Activated CD8-positive, alpha-beta T cell treated with anti-CD3 and anti-CD28 coated beads for 36 hours (primary cell): ENCODE measurements at places on chromosomes 1 and 21.
A peak's percentile ranks its signal among the peaks of the same experiment; 100 is the strongest.

DNA sequence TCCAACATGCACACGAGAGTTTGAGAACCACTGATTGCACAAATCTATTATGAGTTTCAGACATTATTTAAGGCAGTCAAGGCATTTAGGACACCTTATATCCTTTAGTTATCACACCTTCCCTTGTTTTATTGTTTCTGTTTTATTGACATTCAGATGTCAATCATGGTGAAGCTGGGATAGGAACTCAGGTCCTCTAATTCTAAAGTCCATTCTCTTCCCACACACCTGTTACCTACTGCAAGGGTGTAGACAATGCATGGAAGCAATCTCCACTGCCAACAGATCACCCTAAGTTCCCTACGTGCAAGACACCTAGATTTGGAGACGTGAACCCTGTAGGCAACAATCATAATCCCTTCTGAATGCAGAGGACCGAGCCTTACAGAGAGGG, 2.6 kb downstream of the IGSF3 start:
- DNase-seq: no peak
- peaks cover 45% of the 10 kb centered on the region for H3K27me3 ChIP-seq
- H3K4me3 ChIP-seq: no peak overlapping the region
- H3K4me1 ChIP-seq: peaks cover 9% of the 10 kb centered on the region
- H3K27ac ChIP-seq: no peak overlapping the region
- H3K36me3 ChIP-seq: no peaks in the 10 kb centered on the region

- H3K4me1 ChIP-seq: peaks cover 73% of the 10 kb centered on the region
- H3K4me3 ChIP-seq: peak overlapping the region; percentile 96
- DNase-seq: peak; percentile 46
- no peaks in the 10 kb centered on the region for H3K27me3 ChIP-seq
- peaks cover 41% of the 10 kb centered on the region for H3K36me3 ChIP-seq
- H3K27ac ChIP-seq: peak overlapping the region; percentile 89
Measured at GRCh38 chr1:41661428-41662060, 177.1 kb upstream of the EDN2 start.

DNA sequence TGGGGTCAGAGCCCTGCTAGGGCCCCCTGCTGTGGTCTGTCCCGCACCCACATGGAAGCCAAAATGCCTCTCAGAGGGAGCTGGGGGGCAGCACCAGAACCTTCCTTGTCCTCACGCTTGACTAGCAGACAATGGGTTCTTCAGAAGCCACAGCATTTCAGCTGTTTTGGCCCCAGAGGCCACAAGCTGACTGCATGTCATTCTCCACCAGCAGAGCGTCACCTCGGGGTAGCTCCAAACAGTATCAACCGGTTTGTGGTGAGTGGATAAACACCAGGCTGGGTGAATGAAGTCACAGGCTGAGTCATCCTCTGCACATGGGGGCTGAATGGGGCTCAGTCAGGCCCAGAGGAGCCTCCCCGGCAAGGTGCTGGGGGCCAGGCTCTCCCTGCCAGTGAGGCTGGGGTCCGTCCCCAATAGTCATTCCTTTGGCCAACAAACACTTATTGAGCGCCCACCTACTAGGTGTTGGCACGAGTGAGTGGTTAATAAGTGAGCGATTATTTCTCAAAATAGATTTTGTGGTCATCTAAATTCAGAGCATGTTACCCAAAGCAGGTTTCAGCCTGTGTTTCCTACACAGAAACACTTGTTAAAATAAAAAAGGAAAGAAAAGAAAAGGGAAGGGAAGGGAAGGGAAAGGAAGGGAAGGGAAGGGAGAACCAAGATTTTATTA, 9.1 kb downstream of the OLIG1 start:
- peaks cover 10% of the 10 kb centered on the region for H3K4me1 ChIP-seq
- no peak overlapping the region for H3K4me3 ChIP-seq
- peaks cover 14% of the 10 kb centered on the region for H3K27me3 ChIP-seq

- H3K36me3 ChIP-seq: no peaks in the 10 kb centered on the region
- no peak for DNase-seq
- H3K4me3 ChIP-seq: no peak overlapping the region
- no peak overlapping the region for H3K27ac ChIP-seq
Measured at GRCh38 chr1:27628712-27629111, 6.3 kb downstream of the FGR start.

DNA sequence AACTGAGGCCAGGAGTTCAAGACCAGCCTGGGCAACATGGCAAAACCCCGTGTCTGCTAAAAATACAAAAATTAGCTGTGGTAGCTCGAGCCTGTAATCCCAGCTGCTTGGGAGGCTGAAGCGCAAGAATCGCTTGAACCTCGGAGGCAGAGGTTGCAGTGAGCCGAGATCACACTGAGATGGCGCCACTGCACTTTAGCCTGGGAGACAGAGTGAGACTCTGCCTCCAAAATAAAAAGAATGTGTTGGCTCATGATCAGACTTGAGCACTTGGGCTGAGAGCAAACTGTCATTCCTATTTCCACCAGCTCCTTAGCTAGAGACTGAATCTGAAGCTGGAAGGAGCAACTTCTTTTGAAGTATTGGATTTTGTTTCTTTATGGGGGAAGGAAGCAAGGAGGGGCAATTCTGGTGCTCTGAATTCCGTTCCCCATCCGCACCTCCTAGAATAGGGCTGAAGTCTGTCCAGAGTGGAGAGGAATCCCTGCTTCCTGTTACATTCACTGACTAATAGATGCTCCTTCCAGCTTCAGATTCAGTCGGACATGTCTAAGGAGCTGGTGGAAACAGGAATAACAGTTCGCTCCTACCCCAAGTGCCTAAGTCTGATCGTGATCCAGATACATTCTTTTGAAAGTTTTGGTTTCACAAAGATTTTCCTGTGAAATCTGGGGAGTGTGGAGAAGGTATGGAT, 3.8 kb downstream of the ZNF672 start:
- peaks cover 22% of the 10 kb centered on the region for H3K36me3 ChIP-seq
- H3K4me1 ChIP-seq: peaks cover 20% of the 10 kb centered on the region
- H3K4me3 ChIP-seq: no peak overlapping the region
- H3K27me3 ChIP-seq: no peaks in the 10 kb centered on the region
- H3K27ac ChIP-seq: no peak overlapping the region

DNA sequence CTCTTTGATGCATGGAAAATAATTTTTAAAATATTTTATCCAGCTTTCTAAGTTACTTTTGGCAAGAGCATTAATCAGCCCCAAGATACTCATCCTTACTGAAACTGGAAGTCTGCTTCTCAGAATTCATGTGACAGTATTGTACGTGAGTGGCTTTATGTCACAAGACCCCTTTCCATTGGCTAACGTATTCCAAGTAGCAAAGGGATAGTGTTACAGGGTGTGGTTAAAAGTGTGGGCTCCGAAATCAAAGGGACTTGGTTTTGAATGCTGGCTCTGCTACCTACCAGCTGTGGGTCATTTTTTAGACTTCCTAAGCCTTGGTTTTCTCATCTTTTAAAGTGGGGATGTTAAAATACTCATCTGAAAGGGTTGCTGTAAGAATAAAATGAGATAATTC, 91.7 kb downstream of the RHOU start:
- H3K36me3 ChIP-seq: no peaks in the 10 kb centered on the region
- H3K27me3 ChIP-seq: peaks cover 3% of the 10 kb centered on the region
- no peak overlapping the region for H3K4me3 ChIP-seq

- H3K4me3 ChIP-seq: no peak overlapping the region
- no peak for DNase-seq
- no peaks in the 10 kb centered on the region for H3K36me3 ChIP-seq
- H3K27ac ChIP-seq: no peak overlapping the region
- H3K4me1 ChIP-seq: no peaks in the 10 kb centered on the region
Measured at GRCh38 chr1:23196627-23197328, 20.5 kb downstream of the HTR1D start.

DNA sequence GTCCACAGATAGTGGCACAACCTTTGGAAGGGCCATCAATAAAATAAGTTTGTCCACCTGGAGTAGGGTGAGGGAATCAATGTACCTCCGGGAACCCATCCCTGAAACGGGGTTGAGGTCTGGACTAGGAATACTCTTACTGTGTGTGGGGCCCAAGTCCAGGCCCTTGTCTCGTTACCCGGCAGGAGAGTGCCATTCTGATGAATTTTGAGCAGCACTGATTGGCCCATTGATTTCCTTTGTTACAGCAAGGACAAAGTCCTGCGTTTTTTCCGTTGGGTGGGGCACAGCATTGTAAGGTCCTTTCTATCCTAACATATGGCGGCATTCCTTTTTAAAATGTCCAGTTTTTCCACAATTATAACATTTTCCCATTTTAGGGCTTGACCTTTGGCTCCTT, 75.2 kb downstream of the AXDND1 start:
- no peaks in the 10 kb centered on the region for H3K36me3 ChIP-seq
- no peak overlapping the region for H3K4me3 ChIP-seq
- no peak overlapping the region for H3K27ac ChIP-seq
- H3K27me3 ChIP-seq: peaks cover 8% of the 10 kb centered on the region
- H3K4me1 ChIP-seq: no peaks in the 10 kb centered on the region
- no peak for DNase-seq

GRCh38 chr21:26047279-26047967, 123.1 kb downstream of the APP start:
- DNase-seq: no peak
- H3K27me3 ChIP-seq: no peaks in the 10 kb centered on the region
- H3K36me3 ChIP-seq: peaks cover 38% of the 10 kb centered on the region
- H3K4me3 ChIP-seq: no peak overlapping the region

GRCh38 chr21:44711327-44712202, at the start of gene TSPEAR:
Gene TSPEAR (minus strand): TSS chr21:44711572. CDS start chr21:44711514, 58 bp downstream.
- no peak within 1 kb of the TSS for H3K27ac ChIP-seq
- no peak for DNase-seq
- no peak within 1 kb of the TSS for H3K4me3 ChIP-seq
- H3K27me3 ChIP-seq: peaks cover 67% of the 10 kb centered on the region

DNA sequence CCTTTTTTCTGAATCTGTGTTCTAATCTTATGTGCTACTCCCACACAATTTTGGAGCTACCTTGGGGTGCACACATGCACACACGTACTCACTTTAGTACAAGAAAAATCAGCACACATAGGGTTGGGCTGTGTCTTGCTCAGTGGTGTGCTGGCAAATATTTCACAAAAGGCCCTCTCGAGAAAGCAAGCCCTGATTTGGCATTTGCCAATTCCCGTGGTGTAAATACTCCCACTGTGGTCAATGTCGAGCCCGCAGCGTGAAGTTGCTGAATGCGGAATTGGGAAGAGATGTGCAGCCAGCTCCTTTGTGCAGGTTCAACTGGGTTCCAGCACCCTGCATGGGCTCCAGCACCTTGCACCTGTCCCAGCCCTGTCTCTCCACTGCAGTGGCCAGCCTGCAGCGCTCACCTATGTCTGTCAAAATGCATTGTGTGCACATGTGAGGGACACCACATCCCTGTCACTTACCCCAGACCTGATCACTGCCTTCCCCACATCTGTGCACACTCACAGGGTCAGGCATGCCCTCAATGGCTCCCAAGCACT, 78.4 kb upstream of the WNT4 start:
- DNase-seq: no peak
- no peak overlapping the region for H3K27ac ChIP-seq
- H3K4me1 ChIP-seq: no peaks in the 10 kb centered on the region
- H3K36me3 ChIP-seq: no peaks in the 10 kb centered on the region
- peaks cover 8% of the 10 kb centered on the region for H3K27me3 ChIP-seq

GRCh38 chr1:79792219-79792930, 785.8 kb upstream of the ADGRL4 start:
- no peak overlapping the region for H3K4me3 ChIP-seq
- H3K36me3 ChIP-seq: no peaks in the 10 kb centered on the region
- H3K4me1 ChIP-seq: no peaks in the 10 kb centered on the region
- H3K27ac ChIP-seq: no peak overlapping the region

DNA sequence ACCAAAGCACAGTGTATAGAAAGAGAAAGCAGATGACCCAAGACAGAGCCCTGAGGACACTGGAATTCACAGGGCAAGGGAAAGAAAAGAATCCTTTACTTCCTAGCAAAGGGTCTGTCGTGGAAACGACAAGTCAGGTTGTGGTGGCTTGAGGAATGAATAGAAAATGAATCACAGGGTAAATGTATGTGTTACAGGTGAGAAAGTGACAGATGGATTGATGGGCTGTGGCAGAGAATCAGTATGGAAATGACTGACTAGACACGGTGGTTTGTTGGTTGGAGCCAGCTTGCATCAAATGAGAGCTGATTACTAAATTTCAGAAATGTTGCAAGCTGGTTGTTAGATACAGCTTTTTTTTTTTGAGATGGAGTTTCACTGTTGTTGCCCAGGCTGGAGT, 46.9 kb downstream of the PTP4A2 start:
- peaks cover 27% of the 10 kb centered on the region for H3K4me1 ChIP-seq
- peaks cover 2% of the 10 kb centered on the region for H3K36me3 ChIP-seq
- no peaks in the 10 kb centered on the region for H3K27me3 ChIP-seq
- peak; percentile 71 for DNase-seq
- H3K27ac ChIP-seq: peak overlapping the region; percentile 30

DNA sequence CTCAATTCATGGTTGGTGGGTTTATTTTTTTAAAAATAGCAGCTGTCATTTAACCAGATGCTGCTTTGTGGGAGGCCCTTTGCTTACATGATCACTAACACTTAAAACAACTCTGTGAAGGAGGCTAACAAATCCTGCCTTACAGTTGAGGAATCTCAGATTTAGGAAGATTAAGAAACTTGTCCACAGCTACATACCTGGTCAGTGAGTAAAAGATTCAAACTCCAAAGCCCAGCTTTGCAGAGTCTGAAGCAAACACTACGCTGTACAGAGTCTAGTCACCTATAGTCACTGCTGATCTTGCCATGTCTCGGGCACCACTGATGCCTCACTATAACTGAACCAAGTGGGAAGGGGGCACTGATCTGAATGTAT, 535.4 kb downstream of the SMYD3 start:
- H3K27me3 ChIP-seq: no peaks in the 10 kb centered on the region
- DNase-seq: no peak
- H3K36me3 ChIP-seq: peaks cover 3% of the 10 kb centered on the region
- H3K4me3 ChIP-seq: no peak overlapping the region

- DNase-seq: peak; percentile 40
- no peaks in the 10 kb centered on the region for H3K27me3 ChIP-seq
- H3K4me1 ChIP-seq: peaks cover 28% of the 10 kb centered on the region
Measured at GRCh38 chr1:23521588-23521987, 9.4 kb downstream of the E2F2 start.

DNA sequence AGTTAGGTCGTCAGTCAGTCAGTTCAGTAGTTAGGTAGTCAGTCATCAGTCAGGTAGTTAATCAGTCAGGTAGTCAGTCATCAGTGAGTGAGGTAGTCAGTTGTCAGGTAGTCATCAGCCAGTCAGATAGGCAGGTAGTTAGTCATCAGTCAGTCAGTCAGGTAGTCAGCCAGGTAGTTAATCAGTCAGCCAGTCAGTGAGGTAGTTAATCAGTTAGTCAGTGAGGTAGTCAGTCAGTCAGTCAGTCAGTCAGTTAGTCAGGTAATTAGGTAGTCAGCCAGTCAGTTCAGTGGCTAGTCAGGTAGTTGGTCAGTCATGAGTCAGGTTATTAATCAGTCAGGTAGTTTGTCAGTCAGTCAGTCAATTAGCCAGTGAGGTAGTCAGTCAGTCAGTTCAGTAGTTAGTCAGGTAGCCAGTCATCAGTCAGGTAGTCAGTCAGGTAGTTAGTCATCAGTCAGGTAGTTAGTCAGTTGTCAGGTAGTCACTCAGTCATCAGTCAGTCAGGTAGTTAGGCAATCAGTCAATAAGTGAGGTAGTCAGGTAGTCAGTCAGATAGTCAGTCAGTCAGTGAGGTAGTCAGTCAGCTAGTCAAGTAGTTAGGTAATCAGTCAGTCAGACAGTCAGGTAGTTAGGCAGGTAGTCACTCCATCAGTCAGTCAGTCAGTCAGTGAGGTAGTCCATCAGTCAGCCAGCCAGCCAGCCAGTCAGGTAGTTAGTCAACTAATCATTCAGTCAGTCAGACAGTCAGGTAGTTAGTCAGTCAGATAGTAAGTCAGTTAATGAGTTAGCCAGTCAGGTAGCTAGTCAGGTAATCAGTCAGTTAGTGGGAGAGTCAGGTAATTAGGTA, 16.2 kb downstream of the KRTAP10-1 start:
- H3K36me3 ChIP-seq: no peaks in the 10 kb centered on the region
- DNase-seq: no peak
- H3K4me3 ChIP-seq: no peak overlapping the region
- no peak overlapping the region for H3K27ac ChIP-seq

- H3K27me3 ChIP-seq: no peaks in the 10 kb centered on the region
- H3K27ac ChIP-seq: no peak overlapping the region
- no peak overlapping the region for H3K4me3 ChIP-seq
- DNase-seq: no peak
Measured at GRCh38 chr21:33763582-33763899, 121.2 kb downstream of the ITSN1 start.
